ENCODE measurements at places on chromosomes 13 and 19.

GRCh38 chr13:24264976-24265375 is 44.4 kb upstream of the C1QTNF9 start:
- no peak for DNase-seq

DNA sequence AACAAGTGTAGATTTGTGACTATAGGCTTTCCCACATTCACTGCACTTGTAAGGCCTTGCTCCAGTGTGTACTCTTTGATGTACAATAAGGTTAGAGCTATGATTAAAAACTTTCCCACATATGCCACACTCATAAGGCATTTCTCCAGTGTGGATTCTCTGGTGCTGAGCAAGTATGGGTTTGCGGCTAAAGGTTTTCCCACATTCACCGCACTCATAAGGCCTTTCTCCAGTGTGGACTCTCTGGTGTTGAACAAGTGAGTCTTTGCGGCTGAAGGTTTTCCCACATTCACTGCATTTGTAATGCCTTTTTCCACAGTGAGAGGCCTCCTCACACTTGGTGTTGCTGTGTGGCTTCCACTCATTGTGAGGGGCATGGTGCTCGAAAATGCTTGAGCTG is 3.7 kb downstream of the ZNF772 start:
- no peak for DNase-seq

DNA sequence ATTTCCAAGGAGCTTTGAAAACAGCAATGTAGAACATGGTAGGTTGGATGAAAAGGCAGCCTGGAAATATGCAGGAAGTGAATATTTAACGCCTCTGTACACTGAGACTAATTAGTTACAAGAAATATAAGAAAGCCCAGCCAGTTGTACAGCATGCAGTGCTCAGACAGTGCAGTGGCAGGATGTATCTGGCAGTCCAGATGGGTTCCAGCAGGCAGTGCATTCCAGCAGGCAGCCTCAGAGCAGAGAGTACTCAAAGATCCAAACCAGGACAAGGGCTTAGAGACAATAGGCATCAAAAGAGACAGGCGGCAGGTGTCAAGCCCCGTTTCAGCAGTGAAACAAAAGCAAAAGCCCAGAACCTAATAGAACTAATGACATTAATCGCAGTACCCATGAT is 2776.3 kb downstream of the PCDH9 start:
- DNase-seq: no peak

- no peak for DNase-seq
Observed at GRCh38 chr13:19998960-19999359, 40.4 kb downstream of the ZMYM2 start.

DNA sequence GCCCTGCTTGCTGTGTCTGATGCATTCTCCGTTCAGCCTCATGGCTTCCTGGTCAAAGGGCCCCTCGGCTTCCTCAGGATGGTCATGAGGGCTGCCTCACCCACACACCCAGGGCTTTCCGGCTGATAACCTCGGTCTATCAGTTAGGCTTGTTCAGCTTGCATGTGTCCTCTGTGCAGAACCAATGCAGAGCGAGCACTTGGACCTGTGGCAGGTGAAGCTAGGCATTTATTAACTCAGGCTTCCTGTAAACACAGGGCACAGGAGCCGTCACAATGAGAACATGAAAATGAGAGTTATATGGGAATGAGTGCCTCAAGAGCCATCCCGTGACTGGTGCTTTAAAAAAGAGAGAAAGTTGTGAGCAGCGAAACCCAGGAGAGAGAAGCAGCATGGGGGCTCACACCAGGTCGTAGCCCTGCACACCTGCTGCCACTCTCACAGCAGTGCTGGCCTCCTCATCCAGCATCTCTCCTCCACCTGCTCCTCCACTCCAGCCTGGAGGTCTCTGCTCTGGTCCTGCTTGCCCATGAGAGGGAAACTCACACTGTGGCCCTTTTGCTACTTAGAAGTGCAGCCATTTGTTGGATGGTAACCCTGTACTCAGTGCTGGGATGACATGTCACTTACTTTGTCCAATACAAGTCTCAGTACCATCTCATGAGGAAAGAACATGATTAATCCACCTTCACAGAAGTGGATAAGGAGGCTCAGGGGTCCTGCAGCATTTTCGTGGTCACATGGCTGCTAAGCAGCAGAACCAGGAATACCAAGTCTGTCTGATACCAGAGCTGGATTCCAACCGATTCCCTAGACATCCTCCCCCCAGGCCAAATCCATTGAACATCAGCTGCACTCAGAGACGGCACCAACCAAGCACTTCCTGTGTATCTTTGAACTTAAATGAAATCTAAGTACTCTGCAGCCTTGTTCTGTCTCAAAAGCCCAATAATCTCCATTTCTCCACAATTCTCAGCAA is 50.5 kb upstream of the IRS2 start:
- DNase-seq: no peak

- DNase-seq: no peak
Observed at GRCh38 chr13:72303941-72304746, 423.3 kb downstream of the MZT1 start.
